ENCODE measurements at places on chromosomes 16 and 17.

DNA sequence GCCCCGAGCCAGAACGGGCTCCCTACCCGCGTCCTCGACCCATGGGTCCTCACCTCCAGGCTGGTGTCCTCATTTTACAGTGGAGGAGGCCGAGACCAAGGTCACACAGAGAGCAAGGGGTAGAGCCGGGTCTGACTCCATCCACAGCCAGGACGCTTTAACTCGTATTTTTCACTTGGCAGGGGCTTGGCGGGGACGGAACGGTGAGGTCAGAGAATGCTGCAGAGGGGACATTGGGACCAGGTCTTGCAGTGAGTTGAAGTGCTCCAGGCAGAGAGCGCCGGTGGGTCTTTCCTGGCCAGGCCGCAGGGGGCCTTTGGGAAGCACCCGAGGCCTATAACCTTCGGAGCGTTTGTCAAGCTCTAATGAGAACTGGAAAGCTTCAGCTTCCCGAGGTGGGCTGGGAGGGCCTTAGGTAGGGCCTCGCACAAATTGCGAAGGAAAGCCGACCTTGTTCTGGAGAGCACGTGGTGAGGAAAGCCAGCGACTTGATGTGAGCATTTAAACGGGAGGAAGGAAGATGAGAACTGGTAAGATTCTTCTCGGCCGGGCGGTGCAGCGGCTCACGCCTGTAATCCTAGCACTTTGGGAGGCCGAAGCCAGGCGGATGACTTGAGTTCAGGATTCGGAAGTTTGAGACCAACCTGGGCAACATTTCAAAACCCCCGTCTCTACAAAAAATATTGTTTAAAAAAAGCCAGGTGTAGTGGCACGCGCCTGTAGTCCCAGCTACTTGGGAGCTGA lies 908 bp upstream of the CLUH start:
- no peak for DNase-seq

DNA sequence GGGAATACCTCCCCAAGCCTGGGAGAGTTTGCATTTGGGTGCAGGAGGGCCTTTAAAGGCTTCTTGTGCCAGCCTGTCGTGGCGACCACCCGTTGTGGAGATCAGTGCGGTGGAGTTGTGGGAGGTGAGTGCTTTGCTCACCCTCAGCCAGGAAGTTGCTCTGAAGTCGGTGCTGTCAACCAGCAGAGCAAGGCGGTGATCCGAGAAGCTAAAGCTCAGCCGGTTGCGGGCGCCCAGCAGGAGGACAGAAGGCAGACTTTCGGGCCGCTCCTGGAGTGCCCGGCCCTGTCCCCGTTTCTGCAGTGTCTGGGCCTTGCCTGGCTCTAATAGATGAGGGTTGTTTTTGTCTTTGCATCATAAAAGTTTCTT lies 1.4 kb downstream of the UBE2I start:
- DNase-seq = peak; percentile 29

- DNase-seq = no peak
Observed at GRCh38 chr17:76136276-76137000, 4.6 kb downstream of the FOXJ1 start.

GRCh38 chr17:29179232-29180033 lies 765 bp downstream of the MYO18A start:
- peak; percentile 24 for DNase-seq

DNA sequence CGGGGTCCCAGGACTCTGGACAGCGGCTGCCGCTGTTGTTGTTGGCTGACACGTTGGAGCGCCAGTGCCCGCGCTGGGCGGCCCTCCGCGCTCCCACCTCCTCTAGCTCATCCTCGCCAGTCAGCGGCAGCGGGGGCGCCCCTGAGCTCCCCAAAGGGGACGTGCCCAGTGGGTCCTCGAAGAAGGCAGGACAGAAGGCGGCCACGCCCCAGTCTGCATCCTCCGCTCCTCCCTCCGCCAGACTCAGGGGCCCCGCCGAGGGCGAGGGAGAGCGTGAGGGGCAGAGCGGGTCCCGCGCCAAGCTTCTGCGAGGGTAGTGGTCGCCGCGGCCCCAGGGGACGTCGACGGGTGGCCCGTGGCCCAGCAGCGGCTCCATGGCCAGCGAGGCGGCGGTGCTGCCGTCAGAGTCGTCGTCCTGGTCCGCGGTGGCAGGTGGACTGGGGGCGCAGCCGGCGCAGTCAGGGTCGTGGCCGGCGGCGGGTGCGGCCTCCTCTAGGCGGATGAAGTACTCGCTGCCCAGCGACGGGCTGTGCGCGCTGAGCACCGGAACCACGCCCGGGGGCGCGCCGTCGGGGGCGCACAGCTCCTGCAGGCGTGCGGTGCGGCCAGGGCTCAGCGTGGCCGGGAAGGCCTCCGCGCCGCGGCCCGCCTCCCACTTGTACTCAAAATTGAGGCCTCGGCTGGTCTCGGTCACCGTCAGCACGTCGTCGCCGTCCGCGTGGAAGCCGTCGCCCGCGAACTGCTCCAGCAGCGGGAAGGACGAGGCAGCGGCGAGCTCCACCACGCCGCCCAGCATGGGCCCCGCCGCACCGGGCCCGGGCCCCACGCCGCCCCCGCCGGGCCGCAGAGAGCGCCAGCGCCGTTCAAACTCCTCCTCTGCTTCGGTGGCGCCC lies 43.2 kb upstream of the PVALEF start:
- no peak for DNase-seq

DNA sequence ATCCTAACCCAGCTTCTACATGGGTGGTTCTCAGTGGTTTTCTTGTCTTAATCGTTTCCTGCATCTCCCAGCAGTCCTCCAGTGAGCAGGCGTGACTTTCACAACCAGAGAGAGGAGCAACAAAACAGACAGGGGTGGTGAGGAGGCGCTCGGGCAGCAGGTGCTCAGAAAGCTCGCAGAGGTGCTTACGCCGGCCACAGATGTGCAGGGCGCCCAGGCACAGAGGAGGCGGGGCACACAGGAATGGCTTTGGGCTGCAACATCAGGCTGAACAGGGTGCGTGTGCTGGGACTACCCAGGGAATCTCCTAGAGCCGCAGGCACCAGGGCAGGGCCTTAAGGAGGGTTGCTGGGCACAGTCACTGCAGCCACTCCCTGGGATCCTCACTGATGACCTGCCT lies 32.6 kb downstream of the KLHDC4 start:
- DNase-seq = no peak

- no peak for DNase-seq
Observed at GRCh38 chr16:28192806-28193529, 18.8 kb downstream of the XPO6 start.

- peak; percentile 55 for DNase-seq
Observed at GRCh38 chr17:81210466-81210865, 12.3 kb downstream of the CEP131 start.

DNA sequence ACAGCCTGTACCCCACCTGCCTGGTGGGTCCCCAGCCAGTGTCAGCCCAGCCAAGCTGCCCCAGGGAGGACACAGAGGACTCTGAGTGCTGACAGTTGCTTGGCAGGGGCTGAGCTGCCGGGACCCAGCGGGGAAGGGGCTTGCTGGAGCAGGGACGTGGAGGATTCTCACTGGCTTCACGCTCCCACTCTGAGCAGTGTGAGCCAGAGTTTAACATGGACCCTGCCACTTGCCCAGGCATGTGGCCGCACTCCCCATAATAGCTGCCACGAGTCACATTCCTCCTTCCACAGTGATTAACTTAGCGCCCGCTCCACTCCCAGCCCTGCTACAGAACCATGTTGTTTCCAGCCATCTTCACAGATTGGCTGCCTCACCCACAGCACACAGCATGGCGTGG lies 31.2 kb downstream of the SREBF1 start:
- DNase-seq = no peak
